ENCODE measurements at places on chromosomes 3 and 15.
A peak's percentile ranks its signal among the peaks of the same experiment; 100 is the strongest.

- DNase-seq = no peak
These were observed 142.6 kb upstream of the CFAP20DC start for GRCh38 chr3:59192473-59192872.

DNA sequence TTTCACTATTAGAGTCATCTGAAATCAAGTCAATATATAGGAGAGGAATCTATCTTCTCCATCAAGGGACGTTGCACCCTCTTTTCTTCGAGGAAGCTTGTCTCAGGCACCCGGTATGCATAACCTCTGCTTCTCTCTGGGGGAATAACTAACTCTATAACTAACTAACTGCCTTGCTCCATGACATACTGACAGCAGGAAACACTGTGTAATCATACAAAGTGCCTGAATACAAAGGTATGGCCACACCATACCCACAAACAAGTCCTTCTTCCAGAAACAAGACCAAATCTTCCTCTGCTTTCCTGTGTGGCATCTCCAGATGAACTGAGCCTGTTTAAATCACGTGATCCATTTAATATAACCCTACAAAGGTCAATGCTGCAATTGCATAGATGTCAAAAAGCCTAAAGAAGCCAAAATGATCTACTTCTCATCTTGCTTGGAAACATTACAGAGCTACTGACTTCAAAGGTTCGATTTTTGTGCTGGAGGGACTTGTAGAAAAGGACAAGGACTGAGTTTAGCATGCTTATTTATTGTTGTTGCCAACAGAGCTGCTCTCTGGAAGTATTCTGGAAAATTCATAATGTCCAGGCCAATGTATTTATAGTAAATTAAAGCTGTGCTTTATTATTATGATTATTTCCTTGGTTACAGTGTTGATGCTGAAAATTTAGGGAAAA, 380.5 kb downstream of the FOXP1 start:
- DNase-seq = no peak

GRCh38 chr3:193701953-193702635, 109.1 kb downstream of the OPA1 start:
- DNase-seq = no peak

- no peak for DNase-seq
These were observed 778 bp downstream of the CRBN start for GRCh38 chr3:3178498-3179328.

- no peak for DNase-seq
These were observed 13.4 kb downstream of the COMMD2 start for GRCh38 chr3:149738876-149739275.

GRCh38 chr3:131036200-131036816, 9.6 kb downstream of the NEK11 start:
- DNase-seq = no peak

- DNase-seq = no peak
These were observed 1.3 kb downstream of the MRPS25 start for GRCh38 chr3:15063656-15064286.

DNA sequence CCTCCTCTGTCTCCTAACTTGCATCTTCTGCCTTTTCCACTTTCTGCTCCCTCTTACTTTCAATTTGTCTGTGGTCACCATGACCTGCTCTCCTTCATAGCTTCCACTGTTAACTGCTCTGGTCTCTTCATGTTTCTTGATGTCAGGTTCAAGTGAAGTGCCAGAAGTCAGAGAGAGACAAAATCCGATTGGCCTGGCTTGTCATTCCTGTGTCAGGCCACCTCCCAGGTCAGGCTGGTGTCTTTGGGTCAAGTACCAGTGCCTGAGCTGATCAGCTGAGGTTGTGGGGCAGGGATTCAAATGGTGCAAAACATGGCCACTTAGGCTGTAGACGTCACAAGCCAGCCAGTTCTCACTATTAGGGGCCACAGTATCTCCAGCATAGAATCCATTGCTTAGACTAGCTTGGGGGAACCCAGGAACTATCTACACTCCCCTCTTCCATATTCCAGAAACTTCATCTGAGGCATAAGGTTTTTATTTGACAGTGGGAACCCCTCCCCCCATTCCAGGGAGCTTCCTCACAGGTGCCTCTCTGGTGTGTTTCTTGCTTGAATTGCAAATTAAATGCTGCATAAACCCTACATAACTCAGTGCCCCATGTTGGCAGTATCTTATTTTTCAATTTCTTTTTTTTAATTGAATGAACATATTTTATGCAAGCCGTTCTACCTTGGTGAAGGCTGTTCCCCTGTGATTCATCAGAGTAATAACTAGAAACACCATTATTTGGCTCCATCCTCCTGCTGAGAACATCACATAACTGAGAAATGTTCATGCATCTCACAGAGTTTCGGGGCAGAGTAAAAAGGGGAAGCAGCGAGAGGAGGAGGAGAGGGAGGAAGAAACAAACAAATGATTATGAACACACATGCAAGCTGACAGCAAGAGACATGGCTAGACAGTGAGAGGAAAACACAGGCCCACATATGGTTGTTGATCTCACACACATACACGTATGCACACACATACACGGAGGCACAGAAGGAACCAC, 175.8 kb downstream of the TLE3 start:
- no peak for DNase-seq

DNA sequence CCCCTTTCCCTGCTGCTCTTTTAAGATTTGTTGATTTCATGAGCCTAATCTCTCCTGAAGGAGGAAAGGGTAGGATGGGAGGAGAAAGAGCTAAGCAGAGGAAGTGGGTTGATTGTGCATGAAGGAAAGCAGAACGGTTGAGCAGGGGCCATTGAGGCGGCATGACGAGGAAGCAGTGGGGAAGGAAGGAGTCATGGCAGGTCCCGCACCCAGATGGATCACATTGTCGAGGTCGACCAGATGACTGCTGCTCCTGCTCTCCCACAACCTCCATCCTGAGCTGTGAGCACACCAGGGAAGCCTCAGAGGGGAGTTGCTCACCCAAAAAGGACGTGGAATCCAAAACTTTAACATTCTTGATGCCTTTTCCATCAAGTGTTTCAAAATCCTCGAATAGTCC, 42.8 kb downstream of the ABTB1 start:
- DNase-seq = no peak

GRCh38 chr3:62392626-62393292, 19.4 kb upstream of the FEZF2 start:
- no peak for DNase-seq

DNA sequence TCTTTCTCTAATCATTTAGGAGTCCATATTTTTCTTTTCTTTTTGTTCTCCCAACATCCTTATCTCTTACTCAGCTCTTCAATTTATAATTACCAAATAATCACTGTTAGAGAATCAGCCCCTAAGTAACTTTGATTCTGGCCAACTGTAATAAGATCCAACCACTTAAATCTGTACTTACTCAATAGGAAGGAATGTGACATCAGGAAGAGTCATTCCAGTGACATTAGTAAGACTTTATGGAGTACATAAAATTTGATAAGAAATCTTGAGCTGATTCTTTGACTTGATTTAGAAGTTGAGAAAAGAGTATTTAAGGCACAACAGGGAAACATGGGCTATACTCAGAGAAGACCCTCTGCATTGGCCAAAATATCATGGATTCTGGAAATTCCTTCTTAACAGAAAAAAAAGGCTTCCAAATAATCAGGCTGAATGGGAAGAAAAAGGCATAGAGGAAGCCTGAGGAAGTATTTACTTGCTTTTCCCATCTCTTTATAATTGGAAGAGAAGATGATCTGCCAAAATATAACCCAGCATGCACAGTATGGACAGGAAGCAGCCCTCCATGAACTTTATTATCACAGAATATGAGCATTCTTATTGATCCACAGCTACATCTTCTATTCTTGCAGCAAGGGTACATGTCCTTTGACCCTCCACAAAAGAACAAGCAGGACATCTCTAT, 289.7 kb upstream of the TPRG1 start:
- DNase-seq = no peak

GRCh38 chr15:74464216-74464615, 3.3 kb upstream of the UBL7 start:
- no peak for DNase-seq

DNA sequence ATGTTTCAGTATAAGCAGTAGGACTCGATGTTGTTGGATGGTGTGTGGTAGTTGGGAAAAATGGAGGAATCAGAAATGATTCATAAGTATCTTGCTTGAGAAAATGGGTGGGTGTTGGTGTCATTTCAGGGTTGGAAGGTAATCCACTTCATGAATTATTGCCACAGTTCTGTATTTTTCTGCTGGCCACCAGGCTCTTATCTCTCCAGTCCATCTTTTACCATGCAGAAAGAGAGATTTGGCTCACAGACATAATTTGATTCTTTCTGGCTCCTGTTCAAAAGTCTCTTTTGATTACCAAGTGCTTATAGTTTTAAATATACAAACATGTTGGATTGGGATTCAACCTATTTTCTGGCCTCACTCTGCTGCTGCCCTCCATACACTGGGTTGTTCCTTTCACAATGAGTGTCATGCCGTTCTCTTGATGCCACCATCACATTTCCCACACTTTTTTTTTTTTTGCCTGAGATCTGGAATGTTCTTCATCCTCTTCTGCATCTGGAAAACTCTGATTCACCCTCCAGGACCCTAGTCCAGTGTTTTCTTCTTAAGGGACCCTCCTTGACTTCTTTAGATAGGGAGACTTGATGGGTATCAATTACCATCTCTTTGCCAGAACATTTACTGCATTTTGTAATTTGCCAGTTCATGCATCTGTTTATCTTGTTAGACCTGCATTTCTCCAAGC, 69.4 kb upstream of the GAP43 start:
- no peak for DNase-seq

GRCh38 chr3:132414841-132415240, 2.5 kb upstream of the DNAJC13 start:
- no peak for DNase-seq

- DNase-seq = no peak
These were observed 1.0 kb upstream of the RBPMS2 start for GRCh38 chr15:64776402-64776786.

- no peak for DNase-seq
These were observed 854 bp downstream of the CLEC3B start for GRCh38 chr3:45026957-45027356.

DNA sequence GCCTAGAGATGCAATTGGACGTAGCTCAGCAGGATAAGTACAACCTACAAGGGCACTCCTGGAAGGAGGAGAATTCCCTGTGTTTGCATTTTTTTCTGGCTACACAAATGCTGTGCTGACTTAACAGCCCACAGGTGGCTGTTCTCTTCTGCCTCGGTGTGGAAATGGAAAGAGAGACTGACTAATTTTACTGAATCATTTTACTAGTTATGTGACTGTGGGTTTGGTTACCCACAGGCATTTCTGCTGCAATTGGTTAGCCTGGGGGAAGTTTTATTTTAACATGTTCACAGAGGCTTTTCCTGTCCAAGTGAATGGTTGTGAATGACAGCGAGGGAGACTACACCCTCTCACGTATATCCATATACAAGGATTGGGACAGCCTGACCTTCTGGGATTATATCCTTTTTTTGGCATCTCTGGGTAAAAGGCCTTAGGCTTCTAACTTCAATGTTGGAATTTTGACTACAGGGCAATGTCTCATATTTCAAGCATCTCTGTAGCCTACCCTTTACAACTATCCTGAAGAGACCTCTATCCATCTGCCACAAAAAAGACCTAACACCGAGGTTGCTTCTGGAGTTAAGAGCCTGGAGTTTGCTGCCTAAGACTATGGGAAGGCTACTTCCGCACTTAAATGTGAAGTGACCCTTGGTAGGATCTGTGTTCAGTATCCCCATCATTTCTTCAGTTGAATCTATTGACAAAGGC, 67.2 kb upstream of the TP63 start:
- no peak for DNase-seq

- no peak for DNase-seq
These were observed 5.9 kb upstream of the SYNM start for GRCh38 chr15:99098991-99099390.

- no peak for DNase-seq
These were observed 9.4 kb upstream of the CCR2 start for GRCh38 chr3:46344476-46344875.

DNA sequence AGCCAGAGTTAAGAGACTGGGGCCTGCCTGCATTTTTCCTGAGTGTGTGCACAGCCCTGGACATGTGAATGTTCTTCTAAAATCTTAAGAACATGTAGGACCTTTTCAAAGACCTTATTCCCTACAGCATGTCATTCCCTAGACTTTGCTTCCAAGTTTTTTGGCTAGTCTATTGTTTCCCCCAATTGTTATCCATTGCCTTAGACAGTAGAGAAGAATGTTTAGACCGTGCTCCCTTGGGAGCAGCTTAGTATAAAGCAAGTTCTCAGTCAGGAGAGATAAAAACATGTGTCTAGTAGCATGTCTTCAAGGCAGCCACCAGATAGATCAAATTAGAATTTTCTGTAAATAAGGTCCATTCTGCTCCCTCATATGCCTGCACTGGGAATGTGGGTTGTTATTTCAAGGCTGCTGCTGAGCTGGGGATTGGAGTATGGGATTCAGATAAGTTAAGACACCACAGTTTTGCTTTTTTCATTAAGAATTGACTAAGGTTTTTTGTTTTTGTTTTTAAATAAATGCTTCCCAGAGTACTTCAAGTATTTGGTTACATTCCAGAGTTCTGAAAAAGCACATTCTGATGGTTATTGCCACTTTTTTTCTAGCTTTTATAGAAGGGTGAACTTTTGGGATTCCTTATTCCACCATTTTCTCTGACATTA, 246.7 kb downstream of the RORA start:
- DNase-seq = no peak

DNA sequence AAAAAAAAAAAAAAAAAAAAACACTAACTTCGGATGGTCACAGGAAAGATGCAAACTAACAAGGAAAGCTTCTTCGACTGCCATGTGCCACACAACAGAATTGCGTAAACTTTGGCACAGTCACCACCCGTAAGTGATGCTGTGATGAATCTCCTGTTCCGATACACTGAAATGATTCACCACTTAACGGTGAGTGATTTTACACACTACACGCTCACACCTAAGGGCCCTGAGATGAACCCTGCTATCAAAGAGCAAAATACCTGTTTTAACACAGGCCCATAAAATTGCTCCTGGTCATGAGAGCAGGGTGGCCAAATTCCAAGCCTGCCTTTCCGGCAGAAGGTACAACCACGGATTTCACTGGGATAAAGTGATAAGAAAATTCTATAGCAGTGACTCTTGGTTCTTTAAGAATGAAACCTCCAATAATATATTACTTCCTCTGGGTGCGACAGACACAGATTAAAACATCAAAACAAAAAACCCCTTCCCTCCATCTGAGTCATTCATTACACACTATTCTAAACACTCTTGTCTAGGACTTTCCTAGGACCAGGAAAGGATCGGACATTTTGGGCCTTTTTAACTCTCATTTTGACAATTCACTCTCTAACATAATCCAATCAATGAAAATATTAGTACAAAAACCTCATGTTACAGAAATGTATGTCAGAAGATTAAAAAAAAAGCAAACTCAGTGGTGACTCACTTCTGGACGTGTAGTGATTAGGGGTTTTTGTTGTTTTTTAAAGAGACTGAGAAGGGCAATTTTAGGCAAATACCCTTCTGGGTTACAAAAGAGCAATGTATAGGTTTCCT, 28.3 kb downstream of the LRIG1 start:
- peak; percentile 36 for DNase-seq

DNA sequence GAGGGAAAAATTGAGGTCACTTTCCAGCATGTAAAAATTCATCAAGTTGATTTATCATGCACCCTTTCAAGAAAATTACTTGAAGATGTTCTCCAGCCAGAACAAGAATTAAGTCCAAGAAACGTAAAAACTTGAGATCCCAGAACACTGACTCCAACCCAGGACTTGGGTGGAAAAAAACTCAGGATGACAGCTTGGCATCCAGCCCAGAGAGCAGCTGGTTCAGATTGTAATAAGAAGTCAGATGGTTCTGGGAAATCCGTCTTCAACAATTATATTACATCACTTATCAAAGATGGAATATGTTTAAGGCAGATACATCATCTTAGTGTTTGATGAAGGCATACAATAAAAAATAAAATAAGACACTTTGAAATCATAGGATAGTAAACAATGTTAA, 23.0 kb upstream of the DNAJC13 start:
- DNase-seq = no peak

GRCh38 chr15:92833106-92833433, 67.1 kb upstream of the CHD2 start:
- DNase-seq = no peak
